ENCODE measurements at places on chromosomes 16 and 17.
A peak's percentile ranks its signal among the peaks of the same experiment; 100 is the strongest.

DNA sequence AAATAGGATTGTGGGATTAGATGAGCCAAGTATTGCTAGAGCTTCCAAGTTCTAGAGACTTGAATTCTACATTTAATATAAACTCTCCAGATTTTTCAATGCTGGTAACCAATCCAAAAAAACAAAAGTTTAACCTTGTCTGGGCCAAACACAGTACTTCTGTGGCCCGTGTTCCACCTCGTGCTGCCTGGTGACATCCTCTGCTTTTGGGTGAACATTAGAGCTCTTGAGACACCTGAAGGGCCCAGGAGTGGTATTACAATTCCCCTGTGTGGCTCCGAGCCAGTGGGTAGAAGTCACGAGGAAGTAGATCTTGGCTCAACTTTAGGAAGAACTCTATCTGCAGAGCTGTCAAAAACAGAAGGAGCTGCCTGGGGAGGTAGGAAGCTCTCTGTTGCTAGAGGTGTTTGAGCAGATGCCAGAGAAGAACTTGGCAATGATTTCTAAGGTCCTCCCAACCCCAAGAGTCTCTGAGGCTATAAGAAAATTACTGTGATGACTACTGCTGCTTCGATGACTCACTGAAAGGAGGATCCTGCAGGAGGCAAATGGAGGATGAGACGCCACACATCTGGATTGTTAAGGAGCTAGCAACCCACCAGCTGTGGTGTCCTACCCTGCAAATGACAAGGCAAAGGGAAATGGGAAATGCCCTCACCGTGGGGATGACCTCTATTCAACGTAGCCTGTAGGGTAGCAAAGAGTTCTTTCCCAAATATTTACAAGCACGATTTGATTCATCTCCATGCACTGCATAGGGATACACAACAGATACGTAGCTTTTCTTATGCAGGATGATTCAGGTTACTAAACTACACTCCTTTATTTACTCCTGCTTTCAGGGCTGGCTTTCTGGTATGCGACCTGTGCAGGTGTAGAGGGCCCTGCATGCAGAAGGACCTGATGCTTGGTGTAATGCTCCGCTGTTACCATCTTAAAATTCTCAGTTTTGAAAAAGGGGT lies 45.8 kb upstream of the GAS7 start:
- DNase-seq: no peak

DNA sequence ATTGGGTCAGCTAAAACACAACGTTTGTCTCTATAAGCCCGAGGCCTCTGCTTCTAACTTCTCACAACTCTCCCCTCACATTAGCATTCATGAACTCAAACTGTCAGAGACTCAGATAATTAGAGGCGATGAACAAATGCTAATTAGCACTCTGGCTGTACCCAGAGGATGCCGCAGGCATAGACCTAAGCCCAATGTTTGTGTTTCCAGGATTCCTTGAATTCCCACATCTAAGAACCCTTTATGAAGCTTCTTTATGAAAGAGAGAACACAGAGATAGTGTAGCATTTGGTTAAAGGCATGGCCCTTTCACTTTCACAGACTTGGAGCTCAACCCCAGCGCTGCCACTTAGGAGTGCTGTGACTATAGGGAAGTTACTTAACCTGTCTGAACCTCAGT lies 512.2 kb downstream of the GRIN2A start:
- no peak for DNase-seq

DNA sequence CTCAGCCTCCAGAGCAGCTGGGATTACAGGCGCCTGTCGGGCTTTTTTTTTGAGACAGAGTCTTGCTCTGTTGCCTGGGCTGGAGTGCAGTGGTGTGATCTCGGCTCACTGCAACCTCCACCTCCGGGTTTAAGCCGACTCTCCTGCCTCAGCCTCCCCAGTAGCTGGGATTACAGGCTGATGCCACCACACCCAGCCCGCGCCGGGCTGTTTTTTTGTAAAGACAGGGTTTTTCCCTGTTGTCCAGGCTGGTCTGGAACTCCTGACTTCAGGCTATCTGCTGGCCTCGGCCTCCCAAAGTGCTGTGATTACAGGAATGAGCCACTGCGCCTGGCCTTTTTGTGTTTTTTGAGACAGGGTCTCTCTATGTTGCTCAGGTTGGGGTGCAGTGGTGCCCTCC lies 27.4 kb upstream of the SPNS3 start:
- DNase-seq: no peak

- DNase-seq: peak; percentile 1
Measured at GRCh38 chr17:55845385-55845784, 94.5 kb downstream of the PCTP start.

DNA sequence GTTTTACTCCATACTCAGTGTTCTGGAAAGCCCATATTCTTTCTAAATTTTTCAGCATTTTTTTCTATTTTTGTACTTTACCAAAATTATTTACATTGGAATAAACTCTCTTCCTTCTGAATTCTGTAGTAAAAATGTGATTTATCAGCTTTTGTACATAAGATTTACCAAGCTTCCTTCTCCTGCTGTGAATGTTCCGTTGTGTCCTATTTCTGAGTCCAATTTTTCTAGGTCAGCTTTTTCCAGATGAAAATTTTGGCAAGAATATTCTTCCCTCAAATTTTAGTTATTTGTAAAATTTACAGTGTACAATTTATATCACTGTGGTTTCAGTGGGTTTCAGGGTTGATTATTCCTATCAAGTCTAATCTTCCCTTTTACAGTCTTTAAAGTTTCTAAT lies 27.5 kb downstream of the ASPA start:
- no peak for DNase-seq

- peak; percentile 36 for DNase-seq
Measured at GRCh38 chr17:80263253-80264204, 2.9 kb downstream of the RNF213 start.

Measured in C1 segment of cervical spinal cord (tissue), 14 donors.